GM23248 (cell line): ENCODE measurements at places on chromosomes 12 and 14. TPM values are rescaled to one million over a fixed set of nuclear protein-coding genes. Genes with fewer than 3 reads are reported as not detected.
A peak's percentile ranks its signal among the peaks of the same experiment; 100 is the strongest.

- no peaks in the 10 kb centered on the region for H3K36me3 ChIP-seq
- no peaks in the 10 kb centered on the region for H3K27me3 ChIP-seq
- no peak overlapping the region for H3K27ac ChIP-seq
- no peak for DNase-seq
- peaks cover 13% of the 10 kb centered on the region for H3K4me1 ChIP-seq
These were observed 9.2 kb upstream of the APOLD1 start for GRCh38 chr12:12776261-12776660.

CCDC88C gene
- 0.06 TPM in 1 of 2 replicates, not detected in the other for polyA plus RNA-seq

CBLN3 gene
- polyA plus RNA-seq, result 2.4 and 3.1 TPM in 2 replicates

DNA sequence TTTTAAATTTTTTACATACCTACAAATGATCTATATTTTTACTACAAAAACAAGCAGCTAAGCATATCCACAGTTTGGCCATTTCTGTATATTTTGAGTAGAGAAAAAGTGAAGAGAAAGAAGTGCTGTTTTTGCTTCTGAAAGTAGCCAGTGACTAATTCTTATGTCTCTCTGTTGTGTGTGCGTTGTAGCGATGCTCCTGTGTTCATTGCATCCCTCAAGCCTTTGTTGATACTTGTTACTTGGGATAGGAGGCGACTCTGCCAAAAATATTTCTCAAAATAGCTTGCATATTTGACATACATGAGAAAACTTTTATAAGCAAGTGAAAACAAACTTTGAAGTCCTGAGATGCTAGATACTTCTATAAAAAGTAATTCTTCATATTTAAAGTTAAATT, 714.1 kb downstream of the FSCB start:
- no peak for DNase-seq
- H3K4me1 ChIP-seq, result no peaks in the 10 kb centered on the region
- H3K27me3 ChIP-seq, result no peaks in the 10 kb centered on the region
- no peaks in the 10 kb centered on the region for H3K36me3 ChIP-seq
- no peak overlapping the region for H3K4me3 ChIP-seq

- no peak for DNase-seq
- no peaks in the 10 kb centered on the region for H3K27me3 ChIP-seq
- H3K4me1 ChIP-seq, result no peaks in the 10 kb centered on the region
- no peak overlapping the region for H3K27ac ChIP-seq
- H3K36me3 ChIP-seq, result no peaks in the 10 kb centered on the region
These were observed 229.4 kb downstream of the BCL11B start for GRCh38 chr14:99042381-99043266.

STAC3 gene
- 0.35 and 0.52 TPM in 2 replicates for polyA plus RNA-seq

DNA sequence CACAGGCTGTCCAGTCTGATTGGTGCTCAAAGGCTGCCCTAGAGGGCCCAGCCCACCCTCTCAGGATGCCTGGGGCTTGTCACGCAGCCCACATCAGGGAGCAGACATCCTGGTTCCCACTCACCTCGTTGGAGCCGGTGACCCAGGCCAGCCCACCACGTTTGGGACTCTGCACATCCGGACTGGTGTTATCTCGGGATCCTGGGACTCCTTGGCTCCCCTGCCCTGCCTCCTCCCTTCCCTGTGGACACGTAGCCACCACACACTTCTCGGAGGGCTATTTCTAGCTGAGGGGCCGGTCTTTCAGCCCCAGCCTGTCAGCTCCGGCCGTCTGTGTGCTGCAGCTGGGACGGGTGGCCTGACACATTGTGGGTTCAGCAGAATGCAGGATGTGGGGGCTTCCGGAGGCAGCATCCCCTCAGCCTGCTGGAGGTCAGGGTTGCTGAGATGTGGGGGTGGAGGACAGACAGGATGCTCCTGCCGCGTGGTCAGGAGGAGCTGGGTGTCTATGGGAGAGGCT, 12.8 kb upstream of the FGF23 start:
- peaks cover 3% of the 10 kb centered on the region; the same call in 1 of the 2 replicates for H3K27me3 ChIP-seq
- H3K27ac ChIP-seq, result no peak overlapping the region
- H3K36me3 ChIP-seq, result no peaks in the 10 kb centered on the region
- no peak for DNase-seq
- H3K4me3 ChIP-seq, result no peak overlapping the region

LRRC43 gene
- polyA plus RNA-seq, result 1.5 and 1.9 TPM in 2 replicates

DNA sequence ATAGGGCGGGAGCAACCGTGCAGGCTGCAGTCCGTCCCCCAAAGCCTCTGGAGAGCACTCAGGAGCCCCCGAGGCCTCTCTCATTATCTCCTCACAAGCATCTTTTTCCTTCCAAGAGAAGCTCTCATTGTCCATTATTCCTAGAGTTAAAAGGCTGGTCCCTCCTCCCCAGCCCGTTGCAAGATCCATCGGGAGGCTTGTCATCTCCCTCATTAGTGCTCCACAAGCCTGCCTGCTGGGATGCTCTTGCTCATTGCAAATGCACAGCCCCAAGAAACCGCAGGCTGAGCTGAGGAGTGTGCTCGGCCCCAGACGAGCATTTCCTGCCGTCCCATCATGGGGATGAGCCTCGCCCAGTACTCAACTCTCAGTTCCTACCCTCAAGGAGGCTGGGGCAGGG, 23.3 kb downstream of the NUAK1 start:
- no peak overlapping the region for H3K4me3 ChIP-seq
- DNase-seq, result no peak
- no peak overlapping the region for H3K27ac ChIP-seq
- no peaks in the 10 kb centered on the region; the same call in 1 of the 2 replicates for H3K36me3 ChIP-seq
- H3K4me1 ChIP-seq, result peaks cover 50% of the 10 kb centered on the region

IGFBP6 gene
- 1,827 and 1,899 TPM in 2 replicates for polyA plus RNA-seq

SOCS4 gene
- 7.4 and 7.7 TPM in 2 replicates for polyA plus RNA-seq

DNA sequence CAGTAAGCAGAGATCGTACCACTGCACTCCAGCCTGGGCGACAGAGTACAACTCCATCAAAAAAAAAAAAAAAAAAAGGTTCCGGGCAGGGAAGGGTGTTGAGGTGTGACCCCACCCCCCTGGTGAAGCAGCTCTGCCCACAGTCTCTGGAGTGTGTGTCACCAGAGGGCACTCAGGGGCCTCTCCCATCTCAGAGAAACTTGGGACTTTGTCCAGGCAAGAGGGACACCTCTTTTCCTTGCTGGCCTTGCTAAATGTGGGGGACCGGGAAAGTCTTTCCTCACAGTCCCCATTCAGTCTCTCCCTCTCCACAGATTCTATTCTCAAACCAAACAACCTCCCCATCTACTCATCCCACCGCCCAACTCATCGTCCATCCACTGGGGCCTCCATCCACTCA, 43.6 kb downstream of the RFLNA start:
- H3K27me3 ChIP-seq, result no peaks in the 10 kb centered on the region
- H3K36me3 ChIP-seq, result peaks cover 55% of the 10 kb centered on the region; the same call in 1 of the 2 replicates
- H3K4me1 ChIP-seq, result no peaks in the 10 kb centered on the region
- no peak overlapping the region for H3K4me3 ChIP-seq
- peak; percentile 50 for DNase-seq

- no peaks in the 10 kb centered on the region for H3K36me3 ChIP-seq
- H3K4me1 ChIP-seq, result peaks cover 30% of the 10 kb centered on the region
- H3K4me3 ChIP-seq, result no peak overlapping the region
- H3K27ac ChIP-seq, result no peak overlapping the region
- no peak for DNase-seq
- H3K27me3 ChIP-seq, result no peaks in the 10 kb centered on the region
These were observed 162.7 kb downstream of the ETV6 start for GRCh38 chr12:11812241-11812585.

SLC25A21 gene
- 0.26 and 0.79 TPM in 2 replicates for polyA plus RNA-seq

GRCh38 chr14:57501039-57501557, 7.4 kb upstream of the CCDC198 start:
- H3K4me3 ChIP-seq, result no peak overlapping the region
- no peak for DNase-seq
- H3K27ac ChIP-seq, result no peak overlapping the region
- peaks cover 15% of the 10 kb centered on the region for H3K27me3 ChIP-seq

DNA sequence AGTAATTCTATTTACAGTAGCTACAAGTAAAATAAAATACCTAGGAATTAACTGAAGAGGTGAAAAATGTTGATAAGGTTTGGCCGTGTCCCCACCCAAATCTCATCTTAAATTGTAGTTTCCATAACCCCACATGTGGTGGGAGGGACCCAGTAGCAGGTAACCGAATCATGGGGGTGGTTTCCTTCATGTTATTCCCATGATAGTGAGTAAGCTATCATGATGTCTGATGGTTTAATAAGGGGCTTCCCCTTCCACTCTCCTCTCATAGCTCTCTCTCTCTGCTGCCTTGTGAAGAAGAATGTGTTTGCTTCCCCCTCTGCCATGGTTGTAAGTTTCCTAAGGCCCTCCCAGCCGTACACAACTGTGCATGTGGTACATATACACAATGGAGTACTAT, 1170.7 kb downstream of the BCL11B start:
- H3K4me1 ChIP-seq, result no peaks in the 10 kb centered on the region
- no peaks in the 10 kb centered on the region for H3K36me3 ChIP-seq
- no peak overlapping the region for H3K4me3 ChIP-seq
- H3K27ac ChIP-seq, result no peak overlapping the region
- no peak for DNase-seq
- no peaks in the 10 kb centered on the region for H3K27me3 ChIP-seq

- H3K4me1 ChIP-seq, result no peaks in the 10 kb centered on the region
- DNase-seq, result no peak
- peaks cover 37% of the 10 kb centered on the region for H3K27me3 ChIP-seq
- H3K36me3 ChIP-seq, result no peaks in the 10 kb centered on the region
These were observed 5.0 kb downstream of the PLEKHD1 start for GRCh38 chr14:69489495-69489894.

GRCh38 chr12:88628856-88629509, 48.7 kb upstream of the KITLG start:
- no peak overlapping the region for H3K4me3 ChIP-seq
- peaks cover 16% of the 10 kb centered on the region for H3K4me1 ChIP-seq
- DNase-seq, result no peak
- H3K27ac ChIP-seq, result no peak overlapping the region
- no peaks in the 10 kb centered on the region for H3K36me3 ChIP-seq
- no peaks in the 10 kb centered on the region for H3K27me3 ChIP-seq

GRCh38 chr14:94217116-94217515, 43.0 kb downstream of the PPP4R4 start:
- no peak overlapping the region for H3K4me3 ChIP-seq
- no peaks in the 10 kb centered on the region for H3K36me3 ChIP-seq
- H3K4me1 ChIP-seq, result 0 out of 2 replicates have a peak, but pooled peaks cover 5% of the 10 kb centered on the region
- DNase-seq, result no peak
- H3K27ac ChIP-seq, result no peak overlapping the region

GRCh38 chr12:124477107-124477915, 90.1 kb downstream of the NCOR2 start:
- H3K4me3 ChIP-seq, result no peak overlapping the region
- 0 out of 2 replicates have a peak, but pooled peaks cover 5% of the 10 kb centered on the region for H3K4me1 ChIP-seq
- DNase-seq, result no peak
- no peaks in the 10 kb centered on the region for H3K27me3 ChIP-seq
